ENCODE measurements at places on chromosomes 12 and 14.

DNA sequence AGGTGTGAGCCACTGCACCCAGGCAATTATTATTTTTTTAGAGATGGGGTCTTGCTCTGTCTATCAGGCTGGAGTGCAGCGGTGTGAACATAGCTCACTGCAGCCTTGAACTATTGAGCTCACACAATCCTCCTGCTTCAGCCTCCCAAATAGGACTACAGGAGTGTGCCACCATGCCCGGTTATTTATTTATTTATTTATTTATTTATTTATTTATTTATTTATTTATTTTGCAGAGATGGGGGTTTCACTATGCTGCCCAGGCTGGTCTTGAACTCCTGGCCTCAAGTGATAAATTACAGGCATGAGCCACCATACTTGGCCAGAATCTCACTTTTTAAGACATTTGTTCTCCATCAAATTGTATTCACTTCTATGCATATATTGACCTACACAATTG is 51.8 kb downstream of the SAV1 start:
- DNase-seq, result no peak

GRCh38 chr12:41576925-41577324 is 388.8 kb downstream of the PDZRN4 start:
- DNase-seq, result no peak

DNA sequence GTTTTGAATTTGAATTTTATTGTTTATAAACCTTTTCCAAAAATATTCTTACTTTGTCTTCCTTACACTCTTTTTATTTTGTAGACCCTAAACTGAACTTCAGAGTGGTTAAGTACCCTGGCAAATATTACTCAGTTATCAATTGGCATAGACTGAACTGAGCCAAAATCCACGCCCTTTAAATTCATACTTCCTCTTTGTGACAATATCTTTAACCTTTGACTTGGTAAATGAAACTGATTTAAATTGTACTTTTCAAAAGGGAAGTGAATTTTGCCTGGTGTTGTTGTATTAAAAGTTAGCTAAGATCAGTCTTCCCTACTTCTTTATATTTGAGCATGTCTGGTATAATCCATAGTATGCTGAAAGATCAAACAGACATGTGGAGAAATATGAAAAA is 184.3 kb upstream of the USP15 start:
- no peak for DNase-seq

- no peak for DNase-seq
Measured at GRCh38 chr12:3085341-3086139, 8.4 kb downstream of the TSPAN9 start.

DNA sequence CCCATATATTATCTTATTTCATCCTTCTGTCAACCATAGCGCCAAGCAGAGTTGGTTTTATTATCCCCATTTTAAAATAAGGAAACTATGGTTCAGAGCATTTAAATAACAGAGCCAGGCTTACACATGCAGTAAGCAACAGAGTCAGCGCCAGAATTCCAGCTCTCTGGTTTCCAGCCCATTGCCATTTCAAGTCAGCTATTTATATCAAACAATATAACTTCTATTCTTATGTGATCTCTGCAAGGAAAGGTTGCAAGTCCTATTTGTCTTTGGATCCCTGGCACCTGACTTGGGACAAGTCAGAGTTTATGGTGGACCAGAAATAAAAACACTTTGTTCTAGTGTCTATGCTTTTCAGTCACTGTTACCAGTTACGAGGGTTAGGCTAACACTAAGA is 174.1 kb upstream of the EEA1 start:
- DNase-seq, result peak; percentile 71

Measured in muscle of leg (tissue), 16 donors.